Suprapubic skin (tissue), 4 donors: ENCODE measurements at places on chromosomes 11 and 22.
A peak's percentile ranks its signal among the peaks of the same experiment; 100 is the strongest.

DNA sequence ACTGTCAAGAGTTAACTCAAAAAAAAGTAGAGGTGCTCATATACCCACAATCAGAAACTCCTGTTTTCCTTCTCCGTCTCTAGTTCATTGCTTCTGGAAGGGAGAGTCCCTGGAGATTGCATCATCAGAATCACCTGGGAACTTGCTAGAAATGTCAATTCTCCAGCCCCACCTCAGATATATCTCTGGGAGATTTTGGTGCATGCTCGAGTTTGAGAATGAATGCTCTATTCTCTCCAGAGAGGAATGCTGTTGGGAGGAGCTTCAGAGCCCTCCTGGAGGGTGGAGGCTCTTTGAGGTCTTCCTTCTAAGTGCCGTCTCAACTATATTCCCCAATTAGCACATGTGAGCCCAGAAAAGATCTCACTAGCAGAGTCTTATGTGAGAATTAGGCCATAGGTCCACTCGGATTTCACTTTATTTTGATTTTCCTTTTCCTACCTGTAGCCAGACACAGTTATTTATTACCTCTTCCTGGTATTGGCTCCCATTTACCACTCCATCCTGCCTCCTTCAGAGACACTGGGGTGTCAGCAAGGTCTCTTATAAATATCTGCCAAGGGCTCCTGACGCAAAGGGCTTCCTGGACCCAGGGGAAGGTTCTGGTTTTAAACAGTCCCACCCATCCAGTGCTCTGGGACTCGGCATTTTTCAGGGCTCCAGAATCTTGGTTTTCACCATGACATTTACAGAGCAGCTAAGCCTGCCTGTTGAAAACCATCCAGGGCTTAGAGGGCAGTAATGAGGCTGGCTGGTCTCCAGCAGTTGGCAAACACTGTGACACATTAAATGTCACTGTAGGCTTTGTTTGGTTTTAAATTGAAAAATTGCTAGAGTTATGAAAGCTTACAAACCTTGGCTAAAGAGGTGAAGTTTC lies 136.2 kb downstream of the CD44 start:
- DNase-seq = peak; percentile 79

DNA sequence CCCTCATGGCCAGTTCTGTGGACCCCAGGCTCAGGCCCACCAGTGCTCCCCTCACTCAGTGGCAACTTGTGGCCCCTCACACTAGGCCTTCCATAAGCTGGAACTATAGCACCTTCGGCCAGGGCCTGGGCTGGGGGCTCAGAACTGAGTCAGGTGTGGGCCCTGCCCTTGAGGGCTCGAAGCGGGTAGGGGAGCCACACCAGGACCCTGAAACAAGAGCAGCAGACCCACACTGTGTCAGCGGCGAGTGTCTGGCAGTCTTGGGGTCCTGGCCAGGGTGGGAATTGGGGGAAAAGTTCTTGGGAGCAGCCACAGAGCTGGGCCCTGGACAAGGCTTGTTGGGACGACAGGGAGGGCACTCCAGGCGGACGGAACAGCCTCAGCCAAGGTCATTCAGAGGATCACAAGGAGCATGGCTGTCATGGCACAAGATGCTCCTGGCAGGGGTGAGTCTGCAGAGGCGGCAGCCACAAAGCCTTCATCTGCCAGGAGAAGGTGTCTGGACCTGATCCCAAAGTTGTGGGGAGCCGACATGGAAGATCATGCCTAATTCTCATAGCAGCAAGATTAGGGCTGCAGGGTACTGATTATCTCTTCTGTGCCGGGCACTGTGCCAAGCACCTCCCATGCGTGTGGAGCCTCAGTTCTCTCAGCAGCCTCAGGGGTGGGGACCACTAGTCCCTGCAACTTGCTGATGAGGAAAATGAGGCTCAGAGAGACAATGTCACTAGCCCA lies 50.7 kb downstream of the SHISAL1 start:
- DNase-seq = peak; percentile 54

DNA sequence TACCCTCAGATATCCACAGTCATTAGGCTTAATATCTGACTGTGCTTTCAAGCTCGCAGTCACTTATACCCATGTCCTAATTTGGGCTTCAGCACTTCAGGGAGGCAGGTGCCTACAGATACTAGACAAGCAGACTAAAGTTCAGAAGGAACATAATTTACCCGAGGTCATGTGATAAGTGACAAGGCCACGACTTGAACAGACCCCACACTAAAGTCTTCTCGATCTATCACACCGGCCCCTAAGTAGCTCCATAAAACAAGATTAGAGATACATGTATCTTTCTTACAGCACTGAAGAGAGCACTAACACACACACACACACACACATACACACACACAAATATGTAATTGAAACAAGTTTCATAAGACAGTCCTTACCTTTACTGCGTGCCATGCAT lies 32.6 kb downstream of the TOM1 start:
- no peak for DNase-seq

- no peak for DNase-seq
Measured at GRCh38 chr11:8913961-8914660, 3.1 kb downstream of the AKIP1 start.

- no peak for DNase-seq
Measured at GRCh38 chr11:17767914-17768313, 33.3 kb downstream of the KCNC1 start.

- DNase-seq = no peak
Measured at GRCh38 chr22:34761111-34761510, 304.8 kb upstream of the ISX start.

GRCh38 chr22:22195265-22196017 lies 49.1 kb upstream of the VPREB1 start:
- no peak for DNase-seq

DNA sequence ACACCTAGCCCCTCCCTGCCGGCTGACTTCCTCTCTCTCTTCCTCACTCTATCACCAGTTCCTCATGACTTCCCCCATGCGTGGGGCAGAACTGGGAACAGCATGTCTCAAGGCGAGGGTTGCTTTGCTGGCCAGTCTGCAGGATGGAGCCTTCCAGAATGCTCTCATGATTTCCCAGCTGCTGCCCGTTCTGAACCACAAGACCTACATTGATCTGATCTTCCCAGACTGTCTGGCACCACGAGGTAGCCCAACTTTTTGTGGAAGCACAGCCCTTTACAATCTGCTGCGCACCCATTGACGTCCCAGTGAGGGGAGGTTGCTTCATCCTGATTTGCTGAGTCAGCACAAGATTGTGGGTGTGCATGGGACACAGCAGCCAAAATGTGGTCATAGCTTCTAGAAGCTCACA lies 8.6 kb downstream of the TCN2 start:
- DNase-seq = no peak

- no peak for DNase-seq
Measured at GRCh38 chr22:29737251-29738117, 17.7 kb downstream of the CABP7 start.

GRCh38 chr22:42919199-42919598 lies 62.1 kb upstream of the ARFGAP3 start:
- DNase-seq = no peak

GRCh38 chr11:123195188-123196059 lies at the start of gene CLMP:
CLMP (minus strand) TSS chr11:123195248; CDS start chr11:123194940, 308 bp downstream.
- peak; percentile 80 for DNase-seq

GRCh38 chr11:68441466-68442230 lies 18.9 kb upstream of the PPP6R3 start:
- no peak for DNase-seq

GRCh38 chr22:46602025-46602424 lies 18.2 kb upstream of the GRAMD4 start:
- no peak for DNase-seq
